CD4-positive, alpha-beta T cell treated with Interleukin-4 for 1 hour (primary cell): ENCODE measurements at places on chromosomes 1 and 21.
A peak's percentile ranks its signal among the peaks of the same experiment; 100 is the strongest.

DNA sequence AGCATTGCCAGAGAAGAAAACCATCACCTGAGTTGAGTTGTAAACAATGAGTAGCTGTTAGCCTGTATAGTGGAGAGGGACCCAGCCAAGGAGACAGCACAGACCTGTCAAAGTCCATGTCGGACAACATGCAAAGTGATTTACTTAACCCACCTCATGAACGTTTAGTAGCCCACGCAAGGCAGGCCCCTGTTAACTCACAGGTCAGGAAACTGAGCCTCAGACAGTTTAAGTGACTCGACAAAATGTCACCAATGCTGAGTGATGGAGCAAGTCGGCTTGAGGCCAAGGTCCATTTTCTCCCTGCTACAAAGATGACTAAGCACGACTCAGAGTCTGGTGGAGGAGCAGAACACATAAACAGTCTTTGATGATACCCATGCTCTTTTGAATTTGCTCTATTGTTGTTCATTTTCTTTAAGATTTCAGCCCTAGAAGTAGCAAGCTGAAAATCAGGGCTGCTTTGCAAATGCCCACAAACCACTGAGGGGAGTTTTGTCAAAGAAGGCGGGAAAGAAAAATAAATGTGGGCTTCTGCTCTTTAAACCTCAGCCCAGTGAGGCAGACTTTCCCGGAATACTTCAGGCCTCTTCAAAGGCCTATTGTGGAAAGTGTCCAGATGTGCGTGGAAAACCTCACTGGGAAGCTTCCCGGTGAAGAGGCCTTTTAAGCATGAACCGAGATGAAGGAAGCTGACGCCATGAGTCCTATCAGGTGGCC, 83.8 kb upstream of the HOOK1 start:
- no peak for DNase-seq

DNA sequence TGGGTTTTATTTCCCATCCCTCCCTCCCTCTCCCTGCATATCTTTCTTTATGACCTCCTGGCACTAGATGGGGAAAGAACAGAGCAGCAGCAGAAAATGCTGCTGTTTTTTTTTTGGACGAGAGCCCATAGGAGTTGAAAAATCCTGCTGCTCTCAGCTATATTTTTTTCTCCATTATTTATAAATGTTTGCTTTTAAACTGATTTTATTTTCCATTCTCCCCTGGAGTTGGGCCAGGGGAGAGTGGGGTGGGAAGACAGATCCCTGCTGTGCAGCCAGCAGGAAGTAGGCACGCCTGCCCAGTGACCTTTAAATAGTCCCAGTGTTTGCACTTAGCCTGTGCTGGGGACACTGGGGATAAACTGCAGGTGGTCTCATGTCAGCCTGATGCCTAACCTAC, 17.4 kb downstream of the SFT2D2 start:
- DNase-seq, result no peak

- DNase-seq, result peak; percentile 7
These were observed 2.3 kb upstream of the EPS8L3 start for GRCh38 chr1:109765896-109766615.

GRCh38 chr1:206513312-206514111, 6.2 kb downstream of the RASSF5 start:
- no peak for DNase-seq

DNA sequence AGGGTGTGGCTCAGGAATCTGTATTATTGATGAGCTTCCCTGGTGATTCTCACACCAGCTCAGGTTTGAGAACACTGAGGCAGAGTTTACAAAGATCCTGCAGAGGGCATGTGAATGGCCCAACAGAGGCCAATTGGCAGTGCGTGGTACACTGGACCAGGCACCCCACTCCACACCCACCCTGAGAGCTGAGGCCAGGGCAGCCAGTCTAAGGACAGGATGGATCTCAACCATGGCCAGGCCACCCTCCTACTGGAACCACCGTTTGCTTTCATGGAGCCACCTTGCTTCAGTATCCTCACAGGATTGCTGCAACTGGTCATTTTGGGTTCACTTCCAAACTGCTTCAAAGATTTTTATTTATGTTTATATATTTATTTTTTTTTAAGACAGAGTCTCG, 7.3 kb upstream of the RASSF5 start:
- no peak for DNase-seq

GRCh38 chr1:204574865-204575163, 58.6 kb downstream of the MDM4 start:
- DNase-seq, result no peak

- DNase-seq, result no peak
These were observed 9.2 kb downstream of the PHLDA3 start for GRCh38 chr1:201459775-201460174.

DNA sequence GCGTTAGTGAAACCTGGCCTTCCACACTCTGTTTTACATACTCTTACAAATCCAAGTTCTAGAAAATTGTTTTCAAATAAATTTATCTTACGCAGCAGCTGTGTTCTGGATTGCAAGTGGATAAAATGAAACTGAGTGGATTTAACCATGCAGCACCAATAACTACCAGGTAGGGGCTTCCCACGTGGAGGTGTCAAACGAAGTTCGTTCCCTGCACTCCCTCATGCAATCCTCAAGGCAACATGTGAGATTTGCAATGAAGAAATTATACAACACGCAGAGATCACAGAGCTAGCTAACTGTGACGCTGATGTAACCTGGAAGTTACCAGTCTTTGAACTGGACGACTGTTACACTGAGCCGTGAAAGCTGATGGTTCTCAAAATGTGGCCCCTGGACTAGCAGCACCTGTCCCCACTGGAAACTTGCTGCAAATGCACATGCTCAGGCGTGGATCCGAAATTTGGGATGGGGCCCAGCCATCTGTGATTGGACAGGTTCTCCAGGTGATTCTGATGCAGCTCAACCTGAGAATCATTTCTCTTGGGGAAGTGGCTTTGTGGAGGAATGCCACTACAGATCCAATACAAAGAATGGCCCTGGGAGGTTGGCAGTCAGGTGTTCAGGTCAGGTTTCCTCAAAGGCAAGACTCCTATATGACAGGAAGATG, 36.3 kb downstream of the RSPH1 start:
- no peak for DNase-seq

DNA sequence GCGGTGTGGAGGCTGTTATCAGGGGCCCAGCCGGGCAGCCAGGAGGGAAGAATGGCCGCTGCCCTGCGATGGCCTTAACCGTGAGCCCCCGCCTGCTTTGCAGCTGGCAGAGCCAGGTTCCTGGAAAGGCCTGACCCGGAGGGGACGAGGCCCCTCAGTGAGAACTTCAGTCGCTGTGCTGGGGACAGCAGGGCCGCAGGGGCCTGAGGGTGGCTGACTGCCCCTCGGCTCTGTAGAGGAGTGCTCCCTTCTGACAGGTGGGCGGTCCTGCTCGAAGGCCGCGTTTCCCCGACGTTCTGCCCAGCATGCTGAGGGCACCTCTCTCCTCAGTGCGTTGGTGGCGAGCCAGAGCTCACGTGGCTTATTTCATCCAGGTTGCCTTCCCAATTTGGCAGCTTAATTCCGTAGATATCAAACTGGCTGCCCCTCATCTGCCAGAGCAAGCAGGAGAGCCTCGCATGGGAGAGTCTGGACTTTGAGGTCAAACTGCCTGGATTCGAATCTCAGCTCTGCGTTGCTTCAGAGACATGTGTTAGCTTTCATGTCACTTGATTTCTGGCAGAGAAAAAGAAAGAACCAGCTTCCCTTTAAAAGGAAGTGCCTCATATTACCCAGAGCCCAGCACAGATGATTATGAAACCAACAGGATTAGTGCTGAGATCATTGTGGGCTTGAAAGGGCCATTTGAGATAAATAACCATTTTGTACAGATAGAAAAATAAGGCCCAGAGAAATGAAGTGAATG, 239.8 kb downstream of the SDCCAG8 start:
- no peak for DNase-seq

DNA sequence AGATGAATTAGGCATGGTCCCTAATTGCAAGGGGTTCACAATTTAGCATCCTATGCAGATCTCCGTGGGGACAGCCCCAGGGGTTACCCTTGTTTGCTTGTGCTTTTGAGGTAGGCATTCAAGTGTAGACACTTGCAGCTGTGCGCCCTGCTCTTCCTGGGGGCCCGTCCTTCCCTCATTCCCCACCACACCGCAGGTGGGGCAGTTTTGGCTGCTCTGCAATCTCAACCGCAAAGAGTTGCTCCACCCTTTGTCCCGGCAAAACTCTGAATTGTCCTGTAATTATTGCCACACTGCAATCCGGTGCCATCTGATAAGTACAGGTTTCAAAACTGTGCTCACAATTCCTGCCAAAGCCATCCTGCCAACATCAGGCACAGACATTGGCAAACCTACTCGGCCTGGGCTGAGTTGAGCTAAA, 65.4 kb upstream of the LYST start:
- no peak for DNase-seq

- DNase-seq, result no peak
These were observed 73.5 kb downstream of the CNST start for GRCh38 chr1:246639732-246640131.

DNA sequence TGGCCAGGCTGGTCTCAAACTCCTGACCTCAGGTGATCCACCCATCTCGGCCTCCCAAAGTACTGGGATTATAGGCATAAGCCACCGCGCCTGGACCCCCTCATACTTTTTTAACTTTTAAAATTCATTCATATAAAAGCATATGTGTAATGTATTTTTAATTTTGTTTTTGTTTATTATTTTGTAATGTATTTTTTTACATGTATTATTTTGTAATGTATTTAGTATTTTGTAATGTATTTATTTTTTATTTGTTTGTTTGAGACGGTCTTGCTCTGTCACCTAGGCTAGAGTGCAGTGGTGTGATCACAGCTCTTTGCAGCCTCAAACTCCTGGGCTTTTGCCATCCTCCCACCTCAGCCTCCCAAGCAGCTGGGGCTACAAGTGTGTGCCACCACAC, 12.0 kb upstream of the BRWD1 start:
- DNase-seq, result no peak

DNA sequence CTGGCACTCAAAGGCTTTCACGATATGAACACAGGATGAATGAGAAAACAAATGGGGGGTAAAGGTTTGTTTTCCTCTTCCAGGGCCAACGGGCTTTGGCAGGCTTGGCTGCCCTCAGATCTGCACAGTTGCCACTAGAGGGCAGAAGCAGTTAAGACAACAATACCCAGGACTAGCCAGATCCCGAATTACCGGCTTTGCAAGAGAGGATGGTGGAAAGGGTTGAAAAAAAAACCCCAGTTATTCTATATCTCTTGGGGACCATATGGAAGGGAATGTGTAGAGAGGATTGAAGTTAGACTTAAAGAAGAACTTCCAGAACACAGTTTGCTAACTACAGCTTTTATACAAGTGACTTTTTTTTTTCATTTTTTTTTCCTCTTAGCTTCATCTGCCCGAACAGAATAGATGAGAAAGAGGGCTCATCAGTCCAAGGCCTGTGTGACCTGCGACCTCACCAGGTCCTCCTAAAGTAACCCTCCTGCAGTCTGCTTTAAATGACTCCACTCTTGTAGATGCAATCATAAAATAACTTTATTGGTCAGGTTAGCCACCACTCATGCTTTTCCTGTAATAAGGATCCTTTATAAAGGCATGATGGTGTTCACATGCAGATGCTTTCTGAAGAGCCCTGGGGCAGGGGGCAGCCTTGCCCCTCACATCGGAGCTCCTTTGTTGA, 10.7 kb downstream of the FMOD start:
- DNase-seq, result peak; percentile 71

- no peak for DNase-seq
These were observed 3.9 kb upstream of the CDK18 start for GRCh38 chr1:205500240-205501233.

DNA sequence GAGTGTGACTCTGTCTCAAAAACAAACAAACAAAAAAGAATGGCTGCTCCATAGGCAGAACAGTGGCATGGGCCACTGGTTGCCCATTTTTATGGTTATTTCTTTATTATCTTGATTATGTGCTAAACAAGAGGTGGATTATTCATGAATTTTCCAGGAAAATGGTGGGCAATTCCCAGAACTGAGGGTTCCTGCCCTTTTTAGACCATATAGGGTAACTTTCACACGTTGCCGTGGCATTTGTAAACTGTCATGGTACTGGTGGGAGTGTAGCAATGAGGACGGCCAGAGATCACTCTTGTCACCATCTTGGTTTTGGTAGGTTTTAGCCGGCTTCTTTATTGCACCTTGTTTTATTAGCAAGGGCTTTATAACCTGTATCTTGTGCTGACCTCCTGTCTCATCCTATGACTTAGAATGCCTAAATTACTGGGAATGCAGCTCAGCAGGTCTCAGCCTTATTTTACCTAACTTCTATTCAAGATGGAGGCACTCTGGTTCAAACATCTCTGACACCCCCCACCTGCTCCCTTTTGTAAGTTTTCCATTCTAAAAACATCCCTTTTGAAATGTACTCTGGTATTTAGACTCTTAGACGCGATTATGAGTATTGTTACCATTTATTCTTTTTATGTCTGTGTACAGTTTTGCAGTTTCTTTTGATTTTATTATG, 57.1 kb downstream of the RAVER2 start:
- no peak for DNase-seq

- DNase-seq, result no peak
These were observed 210.3 kb upstream of the CACYBP start for GRCh38 chr1:174789399-174789798.

- DNase-seq, result no peak
These were observed 66.2 kb downstream of the PRDM16 start for GRCh38 chr1:3135073-3135702.

GRCh38 chr1:27885621-27886352, 13.4 kb downstream of the THEMIS2 start:
- DNase-seq, result peak; percentile 62

DNA sequence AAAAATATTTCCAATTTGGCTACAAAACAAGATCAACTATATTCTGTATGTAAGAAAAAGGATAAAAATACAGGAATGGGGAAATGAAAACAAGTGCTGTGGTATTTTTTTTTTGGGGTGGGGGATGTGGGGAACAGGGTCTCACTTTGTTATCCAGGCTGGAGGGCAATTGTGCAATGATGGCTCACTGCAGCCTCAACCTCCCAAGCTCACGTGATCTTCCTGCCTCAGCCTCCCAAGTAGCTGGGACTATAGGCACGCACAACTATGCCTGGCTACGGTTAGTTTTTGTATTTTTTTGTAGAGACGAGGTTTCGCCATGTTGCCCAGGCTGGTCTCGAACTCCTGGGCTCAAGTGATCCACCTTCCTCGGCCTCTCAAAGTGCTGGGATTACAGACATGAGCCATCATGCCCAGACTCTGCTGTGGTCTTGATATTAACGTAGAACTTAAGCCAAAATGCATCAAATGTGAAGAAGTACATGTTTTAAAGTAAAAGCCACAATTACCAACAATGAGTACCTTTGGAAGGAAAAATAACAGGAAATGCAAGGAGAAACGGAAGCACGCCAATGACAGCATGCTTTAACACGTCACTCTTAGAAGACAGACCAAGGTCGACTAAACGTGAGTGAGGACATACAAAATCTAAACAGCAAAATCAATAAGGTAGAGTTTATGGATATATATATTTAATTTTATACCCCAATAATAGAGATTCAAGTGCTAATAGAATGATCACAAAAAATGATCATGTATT, 8.8 kb upstream of the ABCB10 start:
- DNase-seq, result no peak
